Activated CD4-positive, alpha-beta T cell treated with anti-CD3 and anti-CD28 coated beads for 36 hours (primary cell): ENCODE measurements at places on chromosomes 12 and 14. TPM values are rescaled to one million over a fixed set of nuclear protein-coding genes. Genes with fewer than 3 reads are reported as not detected.

DNA sequence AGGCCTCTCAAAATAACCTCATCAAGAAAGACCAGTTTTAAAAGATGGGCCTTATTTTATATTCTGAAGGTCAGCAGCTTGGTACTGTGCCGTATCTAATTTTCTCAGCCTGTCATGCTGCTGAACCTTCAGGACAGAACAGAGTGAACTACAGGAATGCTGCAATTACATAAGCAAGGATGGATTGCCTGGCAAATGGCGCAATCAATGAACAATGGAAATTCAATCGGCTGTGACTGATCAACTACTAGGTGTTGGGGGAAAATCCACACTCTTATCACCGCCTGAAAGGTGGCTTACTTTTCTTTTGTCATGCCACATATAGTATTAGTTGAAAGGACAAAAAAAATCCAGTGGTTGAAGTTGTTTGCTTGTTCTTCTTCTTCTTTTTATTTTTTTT lies 8.5 kb downstream of the ACSS3 start:
- DNase-seq, result no peak

TAS2R46 gene
- total RNA-seq, result 0.46 TPM

- DNase-seq, result no peak
These were observed 3.5 kb upstream of the BDKRB1 start for GRCh38 chr14:96252323-96252998.

GRCh38 chr14:76713121-76713520 lies 48.1 kb upstream of the VASH1 start:
- no peak for DNase-seq

TPH2 gene
- total RNA-seq, result not detected

OR6C4 gene
- total RNA-seq, result not detected

OVCH1 gene
- total RNA-seq, result not detected

LRRIQ1 gene
- total RNA-seq, result not detected

- DNase-seq, result no peak
These were observed 38.6 kb downstream of the CCDC88C start for GRCh38 chr14:91378930-91379578.

GDF3 gene
- not detected for total RNA-seq
